Retina (tissue), 1 donor: ENCODE measurements at places on chromosomes 2 and 18.

GRCh38 chr2:60470340-60470739 lies 83.1 kb downstream of the BCL11A start:
- no peak for DNase-seq

DNA sequence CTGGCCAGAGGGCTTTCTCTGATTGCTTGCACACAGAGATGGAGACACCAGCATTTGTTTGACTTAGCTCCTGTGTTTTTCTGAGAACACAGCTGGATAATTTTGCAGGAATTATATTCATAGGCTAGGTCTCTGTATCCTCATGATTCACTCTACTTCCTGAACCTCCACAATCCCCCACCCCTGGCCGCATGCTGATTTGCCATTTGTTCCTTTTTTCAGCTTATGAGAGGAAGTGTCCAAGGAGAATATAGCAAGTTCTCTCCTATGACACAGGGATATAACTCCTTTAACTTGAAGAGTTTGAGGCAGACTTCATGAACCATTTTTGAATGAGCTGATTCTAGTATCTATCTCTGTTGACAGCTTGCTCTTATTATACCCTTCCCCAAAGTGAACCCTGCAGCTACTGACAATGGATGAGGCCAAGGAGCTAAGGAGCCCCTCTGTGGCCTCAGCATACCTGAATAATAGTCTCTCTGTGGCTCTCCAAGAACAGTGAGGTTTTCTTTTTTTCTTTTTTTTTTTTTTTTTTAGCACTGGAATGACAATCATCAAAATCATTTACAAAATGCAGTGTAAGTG lies 15.4 kb downstream of the CAVIN2 start:
- DNase-seq, result no peak

DNA sequence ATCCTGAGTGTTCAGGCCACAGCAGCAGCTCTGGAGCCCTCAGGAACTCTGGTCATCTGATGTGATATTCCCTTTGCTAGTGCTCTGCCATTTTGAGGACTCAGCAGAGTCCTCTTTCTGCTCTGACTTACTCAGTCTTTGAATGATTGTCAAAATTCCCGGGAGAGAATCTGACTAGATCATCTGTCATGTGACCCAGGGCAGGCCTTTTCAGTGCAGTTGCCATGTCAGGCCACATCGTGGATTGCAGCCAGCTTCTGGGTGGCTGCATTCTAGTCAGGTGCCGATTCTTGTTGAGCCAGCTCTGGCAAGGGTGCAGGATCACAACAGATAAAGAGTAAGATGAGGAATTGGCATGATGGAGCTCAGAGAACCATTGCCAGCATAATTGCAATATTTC lies 795.6 kb downstream of the CPS1 start:
- no peak for DNase-seq

DNA sequence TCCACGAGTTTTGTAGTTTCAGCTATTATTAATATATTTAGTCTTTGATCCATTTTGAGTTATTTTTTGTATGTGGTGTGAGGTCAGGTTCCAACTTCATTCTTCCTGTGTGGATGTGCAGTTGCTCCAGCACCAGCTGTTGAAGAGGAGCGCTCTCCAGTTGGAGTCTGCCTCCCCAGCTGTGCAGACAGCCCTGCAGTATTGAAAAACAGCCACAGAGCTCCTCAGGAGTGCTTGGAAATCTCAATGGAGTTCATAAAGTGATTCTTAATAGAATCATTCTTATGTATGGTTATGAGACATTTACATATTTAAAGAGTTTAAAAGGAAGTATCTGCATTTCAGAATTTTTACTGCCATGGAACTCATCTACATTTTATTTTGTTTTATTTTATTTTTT lies 17.3 kb downstream of the DGKD start:
- DNase-seq, result no peak

GRCh38 chr2:239392072-239392357 lies 8.8 kb downstream of the HDAC4 start:
- peak; percentile 31 for DNase-seq

DNA sequence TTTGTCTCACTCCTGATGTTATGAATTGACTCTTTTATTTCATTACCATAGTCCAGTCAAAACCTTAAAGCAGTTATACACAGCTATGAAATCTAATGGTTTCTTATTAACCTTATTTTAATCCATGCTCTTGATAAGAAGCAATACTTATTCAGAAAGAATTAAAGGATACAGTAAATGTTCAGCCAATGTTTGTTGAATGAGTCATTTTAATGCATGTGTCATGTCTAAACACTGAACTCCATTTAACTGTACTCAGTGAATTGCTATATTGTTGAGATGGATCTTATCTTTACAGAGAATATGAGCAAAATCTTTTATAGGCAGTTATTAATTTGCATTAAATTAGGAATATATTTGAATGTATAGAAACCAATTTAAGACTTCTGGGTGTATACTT lies 135.1 kb upstream of the TFPI start:
- no peak for DNase-seq

DNA sequence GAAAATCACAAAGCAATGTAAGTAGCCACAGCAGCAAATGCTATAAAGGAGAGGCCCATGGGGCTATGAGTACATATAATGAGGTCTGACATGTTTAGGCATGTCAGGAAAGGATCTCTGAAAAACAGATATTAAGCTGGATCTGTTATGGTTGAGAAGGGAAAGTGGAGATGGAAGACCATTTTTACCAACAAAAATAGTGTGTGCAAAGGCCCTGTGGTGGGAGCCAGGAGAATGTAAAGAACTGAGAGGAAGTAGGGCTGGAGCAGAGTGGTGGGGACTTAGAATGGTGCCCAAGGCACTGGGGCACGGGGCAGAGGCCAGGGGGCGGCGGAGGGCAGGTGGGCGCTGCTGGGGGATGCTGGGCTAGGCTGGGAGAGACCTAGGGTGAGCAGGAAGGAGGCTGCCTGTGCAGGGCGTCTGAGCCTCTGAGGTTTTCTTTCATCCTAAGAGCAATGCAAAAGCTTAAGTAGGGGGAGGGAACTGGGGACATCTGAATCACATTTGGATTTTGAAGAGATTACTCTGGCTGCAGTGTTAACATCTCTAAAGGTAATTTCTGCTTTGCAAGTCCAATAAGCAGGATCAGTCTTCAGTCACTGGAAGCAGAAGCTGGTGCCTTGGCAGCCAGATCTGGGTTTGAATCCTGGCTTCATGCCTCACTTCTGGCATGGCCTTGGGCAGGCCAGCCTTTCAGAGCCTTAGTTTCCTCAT lies 4.9 kb upstream of the AGFG1 start:
- DNase-seq, result no peak

DNA sequence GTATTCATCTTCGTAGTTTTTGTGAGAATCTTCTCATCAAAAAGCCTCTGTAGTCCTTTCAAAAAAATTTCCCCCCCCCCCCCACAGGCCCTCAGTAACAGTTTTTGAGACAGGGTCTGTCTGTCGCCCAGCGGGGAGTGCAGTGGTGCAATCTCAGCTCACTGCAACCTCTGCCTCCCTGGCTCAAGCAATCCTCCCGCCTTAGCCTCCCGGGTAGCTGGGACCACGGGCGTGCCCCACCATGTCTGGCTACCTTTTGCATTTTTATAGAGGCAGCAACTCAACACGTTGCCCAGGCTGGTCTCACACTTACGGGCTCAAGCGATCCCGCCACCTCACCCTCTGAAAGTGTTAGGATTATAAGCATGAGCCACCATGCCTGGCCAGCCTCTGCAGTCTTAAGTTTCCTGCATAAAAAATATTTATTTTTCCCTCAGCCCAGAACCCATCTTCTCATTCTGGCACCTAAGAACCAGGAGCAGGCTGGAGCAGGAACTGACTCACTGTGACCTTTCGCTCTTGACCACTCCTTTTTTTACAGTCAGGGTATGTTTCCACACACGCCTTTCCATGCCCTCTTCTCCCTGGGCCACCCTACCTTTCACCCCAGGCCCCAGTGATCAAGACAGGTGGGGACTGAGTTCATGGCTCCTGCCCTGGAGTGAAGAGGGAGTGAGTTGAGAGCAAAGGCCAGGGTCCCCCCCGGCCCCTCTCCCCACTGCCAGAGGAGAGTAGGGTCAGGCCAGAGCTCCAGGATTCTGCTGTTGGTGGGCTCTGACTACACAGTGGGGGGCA lies 32.5 kb upstream of the NT5DC4 start:
- DNase-seq, result no peak

DNA sequence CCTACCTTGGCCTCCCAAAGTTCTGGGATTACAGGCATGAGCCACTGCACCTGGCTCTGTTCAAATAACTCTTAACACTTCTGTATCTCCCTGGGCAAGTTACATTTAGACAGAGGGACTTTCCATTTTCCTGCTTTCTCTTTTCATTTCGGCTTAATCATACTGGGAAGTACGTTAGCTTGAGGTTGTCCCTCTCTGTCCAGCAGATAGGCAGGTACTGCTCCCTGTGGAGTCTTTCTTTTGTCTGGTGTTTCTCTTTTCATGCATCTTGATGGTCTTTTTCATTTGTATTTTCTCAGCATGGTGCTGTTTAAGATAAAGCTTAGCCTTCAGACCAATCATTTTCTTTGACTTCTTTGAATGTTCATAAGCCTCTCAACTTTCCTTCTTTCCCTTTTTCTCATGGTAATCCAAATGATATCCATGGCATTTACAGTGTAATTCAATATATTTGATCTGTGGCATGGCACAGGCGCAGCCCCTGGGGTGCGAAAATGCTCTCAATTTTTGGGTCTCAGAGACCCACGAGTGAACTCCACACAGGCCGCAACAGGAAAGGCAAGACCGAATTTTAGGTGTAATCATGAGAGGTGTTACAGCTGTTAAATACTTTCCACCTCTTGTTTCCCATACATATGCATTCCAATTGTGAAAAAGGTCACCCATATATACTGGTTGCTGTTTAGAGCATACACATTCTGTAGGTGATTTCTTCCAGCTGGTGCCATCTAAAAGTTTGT lies 99.9 kb upstream of the MYO3B start:
- DNase-seq, result no peak
